ENCODE measurements at places on chromosomes 12 and 14.

GRCh38 chr12:121918679-121919038 is 267 bp downstream of the CFAP251 start:
- DNase-seq = no peak

GRCh38 chr14:62251237-62251636 is 489.0 kb downstream of the SNAPC1 start:
- no peak for DNase-seq

DNA sequence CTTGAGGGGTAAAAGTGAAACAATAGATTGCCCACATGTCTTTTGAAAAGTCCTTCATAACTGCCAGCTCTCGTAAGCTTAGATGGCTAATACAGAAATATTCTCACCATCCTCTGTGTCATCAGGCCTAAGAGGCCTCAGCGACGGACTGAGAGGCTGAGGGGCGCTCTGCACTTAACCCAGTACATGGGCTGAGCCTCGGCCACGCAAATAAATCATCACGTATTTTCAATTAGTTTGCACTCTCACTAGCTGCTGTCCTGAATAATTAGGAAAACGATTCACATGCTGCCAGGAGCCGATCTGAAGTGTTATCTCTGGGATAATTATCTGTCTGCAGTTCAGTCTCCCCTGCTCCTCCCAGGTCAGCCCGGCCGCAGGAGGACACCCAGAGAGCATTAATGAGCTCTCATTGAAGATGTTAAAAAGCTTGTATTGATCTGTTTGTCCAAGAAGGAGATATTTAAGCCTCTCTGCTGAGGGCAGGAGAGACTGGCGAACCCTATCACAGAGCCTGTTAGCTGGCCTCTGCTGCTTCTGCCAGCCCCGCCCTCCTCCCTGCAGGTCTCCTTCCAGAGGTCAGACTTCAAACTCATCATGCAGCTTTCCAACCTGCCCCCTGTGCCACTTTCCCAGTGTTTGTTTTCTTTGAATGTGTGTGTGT is 1051.3 kb downstream of the VRK1 start:
- no peak for DNase-seq

GRCh38 chr14:48805315-48805714 is 780.9 kb downstream of the RPS29 start:
- DNase-seq = no peak
